ENCODE measurements at places on chromosomes 16 and 17.

- no peak for DNase-seq
Measured at GRCh38 chr17:40621578-40621977, 26.0 kb downstream of the SMARCE1 start.

DNA sequence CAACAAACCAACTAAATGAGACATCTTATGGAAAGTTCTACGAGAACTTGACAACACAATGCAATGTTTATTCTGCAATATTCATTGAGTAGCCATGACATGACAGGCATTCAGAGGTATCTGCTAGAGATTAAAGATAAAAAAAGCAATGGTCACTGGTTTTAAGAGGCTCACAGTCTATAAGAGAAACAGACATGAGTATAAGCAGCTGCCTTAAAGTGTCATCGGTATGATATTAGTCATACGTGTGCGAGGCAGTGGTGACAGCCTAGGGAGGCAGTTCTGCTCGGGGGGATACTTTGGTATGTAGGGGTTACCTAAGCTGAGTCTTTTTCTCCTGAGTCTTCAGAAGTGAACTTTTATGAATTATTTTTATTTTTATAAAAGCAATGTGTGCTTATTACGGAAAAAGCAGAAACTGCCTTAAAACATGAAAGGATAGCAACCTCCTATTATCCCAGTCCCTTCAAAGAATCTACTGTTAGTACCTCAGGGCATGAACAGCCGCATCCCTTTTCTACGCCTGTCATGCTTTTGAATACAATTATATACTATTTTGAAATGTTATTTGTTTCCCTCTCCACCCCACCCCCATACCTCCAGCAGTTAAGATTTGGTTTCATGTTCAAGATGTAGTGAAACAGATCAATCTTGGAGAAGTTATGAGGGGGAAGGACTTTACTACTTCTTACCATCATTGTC, 7.7 kb downstream of the ST6GALNAC1 start:
- peak; percentile 65 for DNase-seq

DNA sequence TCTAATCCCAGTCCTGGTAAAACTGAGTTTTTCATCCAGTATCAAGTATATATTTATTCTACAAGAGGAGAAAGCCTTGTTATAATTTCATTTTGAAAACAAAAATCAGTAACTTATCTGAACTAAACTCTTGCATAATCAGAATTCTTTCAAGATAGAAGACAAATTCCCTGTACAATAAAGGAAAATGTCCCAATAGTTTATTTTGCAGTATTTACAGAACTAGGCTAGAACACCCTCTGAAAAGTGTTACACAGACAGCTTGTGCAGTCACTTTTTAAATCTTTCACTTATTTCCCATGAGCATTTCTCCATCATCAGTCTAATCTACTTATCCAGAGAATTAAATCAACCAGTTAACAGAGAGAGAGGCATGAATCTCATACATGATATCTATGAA, 48.5 kb downstream of the SPOP start:
- no peak for DNase-seq

- no peak for DNase-seq
Measured at GRCh38 chr17:34861864-34862263, 99.4 kb downstream of the CCT6B start.

GRCh38 chr16:11277607-11278337, 1.5 kb upstream of the PRM2 start:
- no peak for DNase-seq

Data from fibroblast of skin of right biceps (primary cell).